ENCODE measurements at places on chromosomes 4 and X.

GRCh38 chrX:4373791-4374190 is 660.3 kb upstream of the PRKX start:
- no peak for DNase-seq
- no peaks in the 10 kb centered on the region for H3K4me1 ChIP-seq
- no peak overlapping the region for H3K27ac ChIP-seq
- H3K4me3 ChIP-seq: no peak overlapping the region
- no peaks in the 10 kb centered on the region for H3K27me3 ChIP-seq

DNA sequence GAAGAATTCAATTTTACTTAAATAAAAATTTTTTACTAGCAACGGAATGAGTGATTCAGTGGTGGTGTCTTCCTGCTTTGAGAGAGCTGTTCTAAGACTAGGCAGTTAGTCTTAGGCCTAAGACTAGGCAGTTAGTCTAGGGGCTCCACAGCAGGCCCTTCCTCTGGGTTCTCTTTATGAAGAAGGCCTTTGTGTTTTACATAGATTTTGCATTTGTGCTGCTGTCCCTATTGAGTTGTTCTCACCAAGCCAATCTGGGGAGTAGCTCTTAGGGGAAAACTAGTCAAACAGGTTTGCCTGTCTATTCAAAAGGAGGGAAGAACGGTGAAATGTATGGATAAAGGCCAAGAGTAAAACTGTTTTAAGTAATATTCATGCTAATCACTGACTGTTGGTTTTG is 7.6 kb downstream of the UGT8 start:
- no peaks in the 10 kb centered on the region for H3K27me3 ChIP-seq
- no peak overlapping the region for H3K27ac ChIP-seq
- no peaks in the 10 kb centered on the region for H3K4me1 ChIP-seq
- DNase-seq: no peak
- no peaks in the 10 kb centered on the region for H3K36me3 ChIP-seq

DNA sequence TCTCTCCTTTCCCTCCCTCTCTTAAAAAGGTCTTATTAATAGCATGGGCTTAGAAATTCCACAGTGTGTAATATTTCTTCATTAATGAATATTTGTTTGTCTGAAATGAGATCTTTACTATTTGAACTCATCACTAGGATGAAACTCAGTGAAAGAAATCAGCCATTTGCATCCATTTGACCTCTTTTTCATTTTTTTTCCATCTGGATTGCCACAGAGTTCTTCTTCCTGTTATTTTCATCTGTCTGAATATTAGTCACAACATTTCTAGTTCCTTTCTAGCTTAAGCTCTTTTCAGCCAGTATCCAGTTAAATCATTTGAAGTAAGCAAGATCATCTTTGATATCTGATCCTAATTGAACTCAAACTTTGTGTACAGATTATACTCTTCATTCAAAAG is 69.2 kb upstream of the PLS3 start:
- no peaks in the 10 kb centered on the region for H3K27me3 ChIP-seq
- peak overlapping the region; percentile 24 for H3K27ac ChIP-seq
- H3K36me3 ChIP-seq: no peaks in the 10 kb centered on the region

DNA sequence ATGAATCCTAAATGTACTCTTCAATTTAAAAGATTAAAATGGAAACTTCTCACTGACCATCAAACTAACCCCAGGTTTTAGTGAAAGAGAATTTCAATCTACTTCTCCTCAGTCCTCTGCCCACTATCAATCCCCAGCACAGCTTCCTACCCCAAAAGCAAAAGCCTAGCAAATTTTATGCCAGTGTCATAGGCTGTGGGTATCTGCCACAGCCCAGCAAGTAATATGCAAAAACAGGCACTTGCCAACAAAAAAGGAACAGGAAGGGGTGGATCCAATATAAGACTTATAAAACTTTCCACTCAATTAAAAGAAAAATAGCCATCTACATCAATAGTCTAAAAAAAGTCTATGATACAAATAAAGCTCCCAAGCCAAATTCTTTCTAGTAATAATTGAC is 22.3 kb downstream of the CAMK2D start:
- DNase-seq: no peak
- no peak overlapping the region for H3K4me3 ChIP-seq
- H3K36me3 ChIP-seq: 0 out of 2 replicates have a peak, but pooled peaks cover 6% of the 10 kb centered on the region

GRCh38 chr4:76548704-76549103 is 113.7 kb downstream of the SHROOM3 start:
- H3K27me3 ChIP-seq: no peaks in the 10 kb centered on the region
- DNase-seq: no peak
- H3K4me3 ChIP-seq: no peak overlapping the region
- peaks cover 34% of the 10 kb centered on the region for H3K4me1 ChIP-seq
- no peaks in the 10 kb centered on the region for H3K36me3 ChIP-seq

DNA sequence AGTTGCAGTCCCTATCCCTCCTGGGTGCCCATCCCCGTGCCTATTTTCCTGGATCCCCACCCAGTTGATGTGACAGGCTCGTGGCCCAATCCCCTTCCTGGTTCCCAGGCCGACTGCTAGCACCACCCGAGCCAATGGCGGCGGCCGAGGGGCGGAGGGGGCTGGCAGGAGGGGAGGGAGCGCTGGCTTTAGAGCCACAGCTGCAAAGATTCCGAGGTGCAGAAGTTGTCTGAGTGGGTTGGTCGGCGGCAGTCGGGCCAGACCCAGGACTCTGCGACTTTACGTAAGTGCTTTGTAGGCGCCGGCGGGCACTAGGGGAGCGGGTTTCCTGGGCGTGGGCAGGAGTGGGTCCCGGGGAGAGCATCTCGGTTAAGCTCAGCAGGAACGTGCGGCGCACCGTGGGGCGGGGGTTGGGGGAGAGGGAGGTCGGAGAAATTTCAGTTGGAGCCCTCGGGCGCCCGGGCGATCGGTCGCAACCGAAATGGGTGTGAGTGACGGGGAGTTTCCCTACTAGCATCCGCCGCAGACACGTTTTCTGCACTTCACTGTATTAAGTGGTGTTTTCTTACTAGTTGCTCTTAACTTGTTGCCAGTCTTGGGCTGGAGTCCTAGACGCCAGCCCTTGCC is at the start of gene PLS3:
PLS3 (plus strand) TSS at position 197 of the 627 bp plus-strand sequence. CDS start 49,077 bp downstream, outside the sequence.
- H3K4me1 ChIP-seq: peaks cover 28% of the 10 kb centered on the region
- DNase-seq: peak; percentile 83
- H3K4me3 ChIP-seq: peak within 1 kb of the TSS; percentile 85
- H3K27me3 ChIP-seq: no peaks in the 10 kb centered on the region
- H3K36me3 ChIP-seq: no peaks in the 10 kb centered on the region
- H3K27ac ChIP-seq: peak within 1 kb of the TSS; percentile 88

DNA sequence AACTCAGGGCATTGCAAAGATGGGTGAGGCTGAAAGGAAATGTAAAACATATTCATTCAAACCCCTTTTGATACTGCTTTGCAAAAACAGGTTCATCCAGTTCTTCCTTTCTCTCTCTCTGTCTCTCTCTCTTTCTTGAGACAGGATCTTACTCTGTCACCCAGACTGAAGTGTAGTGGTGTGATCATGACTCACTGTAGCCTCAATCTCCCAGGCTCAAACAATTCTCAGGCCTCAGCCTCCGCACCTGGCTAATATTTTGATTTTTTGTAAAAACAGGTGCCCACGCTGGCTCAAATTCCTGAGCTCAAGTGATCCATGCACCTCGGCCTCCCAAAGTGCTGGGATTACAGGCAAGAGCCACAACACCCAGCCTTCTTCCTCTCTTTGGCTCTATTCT is 15.6 kb upstream of the DCHS2 start:
- DNase-seq: no peak
- no peaks in the 10 kb centered on the region for H3K4me1 ChIP-seq
- no peaks in the 10 kb centered on the region for H3K36me3 ChIP-seq
- no peak overlapping the region for H3K27ac ChIP-seq

DNA sequence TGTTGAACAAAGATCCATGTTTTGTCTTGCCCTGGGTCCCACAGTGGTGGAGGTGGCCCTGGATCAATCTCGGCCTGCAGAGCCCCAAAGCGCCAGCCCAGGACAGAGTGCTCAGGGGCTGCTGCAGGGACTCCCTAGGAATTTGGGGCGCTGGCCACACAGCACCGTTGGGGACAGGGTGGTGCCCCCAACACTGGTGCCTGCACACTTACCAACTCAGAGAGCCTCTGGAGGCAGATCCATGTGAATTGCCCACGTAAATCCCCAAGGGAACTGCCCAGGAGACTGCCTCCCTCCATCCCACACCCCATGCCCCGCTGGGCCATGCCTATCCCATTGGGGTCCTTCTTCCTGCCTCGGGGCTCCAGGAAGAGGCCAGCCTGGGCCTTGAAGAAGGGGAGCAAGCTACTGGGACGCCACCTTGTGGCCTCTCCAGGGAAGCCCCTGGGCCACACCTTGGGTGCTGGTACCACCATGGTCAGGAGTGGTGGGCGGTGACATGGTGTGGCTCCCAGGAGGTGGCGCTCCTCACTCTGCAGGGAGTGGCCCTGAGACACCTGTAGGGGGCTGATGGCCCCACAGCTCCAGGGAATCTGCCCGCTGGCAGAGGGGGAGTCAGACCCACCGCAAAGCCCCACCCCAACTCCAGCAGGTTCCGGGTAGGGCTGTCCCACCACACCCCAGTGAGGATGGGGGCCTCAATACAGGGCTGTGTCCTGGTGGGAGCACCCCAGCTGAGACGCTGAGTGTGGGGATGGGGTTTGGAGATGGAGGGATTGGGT is 22.8 kb downstream of the CFAP99 start:
- H3K27ac ChIP-seq: no peak overlapping the region
- peak; percentile 73 for DNase-seq
- H3K27me3 ChIP-seq: no peaks in the 10 kb centered on the region
- no peaks in the 10 kb centered on the region for H3K4me1 ChIP-seq
- H3K36me3 ChIP-seq: no peaks in the 10 kb centered on the region
- H3K4me3 ChIP-seq: no peak overlapping the region

- H3K4me3 ChIP-seq: no peak overlapping the region
- peak; percentile 7 for DNase-seq
- no peaks in the 10 kb centered on the region for H3K4me1 ChIP-seq
- H3K27ac ChIP-seq: no peak overlapping the region
Measured at GRCh38 chr4:148926276-148927260, 484.4 kb upstream of the NR3C2 start.

GRCh38 chr4:141132072-141132708 is 1.1 kb downstream of the RNF150 start:
- H3K4me1 ChIP-seq: peaks cover 24% of the 10 kb centered on the region
- H3K36me3 ChIP-seq: no peaks in the 10 kb centered on the region
- H3K27ac ChIP-seq: no peak overlapping the region
- peak overlapping the region; percentile 96 for H3K4me3 ChIP-seq
- peak; percentile 61 for DNase-seq

DNA sequence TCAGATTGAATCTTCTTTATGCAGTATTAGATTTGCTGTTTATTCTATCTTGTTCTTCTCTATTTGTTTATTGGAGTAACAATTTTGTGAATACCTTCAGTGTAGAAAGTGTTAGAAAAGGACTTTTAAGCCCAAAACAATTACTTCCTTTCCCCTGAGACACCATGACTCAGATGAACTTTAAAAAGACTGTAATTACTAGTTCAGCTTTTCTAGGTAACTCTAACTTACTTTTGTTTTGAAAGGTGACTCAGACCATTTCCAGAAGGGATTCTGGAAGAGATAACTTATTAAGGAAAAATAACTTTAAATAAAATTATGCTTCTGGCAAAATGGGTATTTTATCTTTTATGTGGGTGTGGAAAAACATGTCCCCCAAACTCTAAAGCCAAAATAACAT is 561.5 kb upstream of the PCDH10 start:
- no peak overlapping the region for H3K27ac ChIP-seq
- no peaks in the 10 kb centered on the region for H3K27me3 ChIP-seq
- H3K36me3 ChIP-seq: no peaks in the 10 kb centered on the region
- H3K4me3 ChIP-seq: no peak overlapping the region
- H3K4me1 ChIP-seq: no peaks in the 10 kb centered on the region
- no peak for DNase-seq

- H3K4me3 ChIP-seq: no peak overlapping the region
- no peak overlapping the region for H3K27ac ChIP-seq
- no peaks in the 10 kb centered on the region for H3K4me1 ChIP-seq
- H3K27me3 ChIP-seq: no peaks in the 10 kb centered on the region
- peak; percentile 13 for DNase-seq
Measured at GRCh38 chr4:174713821-174714220, 115.2 kb downstream of the GLRA3 start.

- no peak for DNase-seq
- no peak overlapping the region for H3K27ac ChIP-seq
- no peaks in the 10 kb centered on the region for H3K27me3 ChIP-seq
Measured at GRCh38 chr4:150820409-150820808, 194.7 kb downstream of the LRBA start.

DNA sequence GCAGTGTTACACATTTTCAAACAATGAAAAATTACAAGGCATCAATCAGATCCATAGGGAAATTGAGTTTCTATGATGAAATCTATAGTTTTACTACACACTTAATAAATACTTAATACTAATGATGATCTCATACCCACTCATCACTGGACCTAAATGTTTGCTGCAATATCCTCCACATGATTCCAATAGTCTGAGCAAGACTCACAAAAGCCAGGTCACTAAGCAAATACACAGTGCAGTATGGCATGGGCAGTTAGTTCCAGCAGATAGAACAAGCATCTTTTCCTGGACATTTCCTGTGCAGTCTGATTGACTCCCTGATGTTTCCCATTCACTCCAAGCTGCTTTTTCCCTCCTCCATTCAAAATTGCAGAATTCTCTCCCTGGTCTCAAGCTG is 109.0 kb upstream of the ATOH1 start:
- no peak overlapping the region for H3K4me3 ChIP-seq
- H3K4me1 ChIP-seq: no peaks in the 10 kb centered on the region
- no peaks in the 10 kb centered on the region for H3K36me3 ChIP-seq
- H3K27me3 ChIP-seq: no peaks in the 10 kb centered on the region

- peaks cover 4% of the 10 kb centered on the region for H3K4me1 ChIP-seq
- no peaks in the 10 kb centered on the region for H3K36me3 ChIP-seq
- H3K4me3 ChIP-seq: no peak overlapping the region
- no peak overlapping the region for H3K27ac ChIP-seq
Measured at GRCh38 chrX:43703211-43703791, 47.2 kb downstream of the MAOA start.
